ENCODE measurements at places on chromosomes 2 and 18.

DNA sequence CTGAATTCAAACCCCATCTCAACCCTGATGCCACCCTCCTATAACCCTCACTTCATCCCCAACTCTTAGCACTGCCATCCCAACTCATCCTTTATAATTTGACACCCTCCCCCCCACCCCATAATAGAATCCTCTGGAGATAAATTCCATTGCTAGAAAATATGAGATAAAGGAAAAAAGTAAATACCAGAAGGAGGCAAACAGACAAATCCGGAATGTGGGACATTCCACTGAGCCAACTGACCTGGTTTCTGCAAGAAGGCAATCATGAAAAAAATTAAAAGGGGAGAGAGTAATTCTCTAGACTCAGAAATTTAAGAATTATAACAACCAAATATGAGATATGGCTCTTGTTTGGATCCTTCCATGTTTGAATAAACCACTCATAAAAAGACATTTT lies 132.4 kb downstream of the CYP26B1 start:
- no peak for DNase-seq

- DNase-seq: no peak
Observed at GRCh38 chr2:117557626-117558025, 256.9 kb upstream of the DDX18 start.

- DNase-seq: no peak
Observed at GRCh38 chr2:205119136-205119535, 563.2 kb upstream of the NRP2 start.

DNA sequence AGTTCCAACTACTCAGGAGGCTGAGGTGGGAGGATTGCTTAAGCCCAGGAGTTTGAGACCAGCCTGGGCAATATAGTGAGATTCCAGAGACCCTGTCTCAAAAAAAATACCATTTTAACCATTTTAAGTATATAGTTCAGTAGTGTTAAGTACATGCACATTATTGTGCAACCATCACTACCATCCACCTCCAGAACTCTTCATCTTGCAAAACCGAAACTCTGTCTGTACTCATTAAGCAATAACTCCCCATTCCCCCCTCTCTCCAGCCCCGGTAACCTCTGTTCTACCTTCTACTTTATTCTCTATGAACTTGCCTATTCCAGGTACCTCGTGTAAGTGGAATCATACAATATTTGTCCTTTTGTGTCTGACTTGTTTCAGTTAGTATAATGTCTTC lies 86.4 kb downstream of the GFPT1 start:
- no peak for DNase-seq

DNA sequence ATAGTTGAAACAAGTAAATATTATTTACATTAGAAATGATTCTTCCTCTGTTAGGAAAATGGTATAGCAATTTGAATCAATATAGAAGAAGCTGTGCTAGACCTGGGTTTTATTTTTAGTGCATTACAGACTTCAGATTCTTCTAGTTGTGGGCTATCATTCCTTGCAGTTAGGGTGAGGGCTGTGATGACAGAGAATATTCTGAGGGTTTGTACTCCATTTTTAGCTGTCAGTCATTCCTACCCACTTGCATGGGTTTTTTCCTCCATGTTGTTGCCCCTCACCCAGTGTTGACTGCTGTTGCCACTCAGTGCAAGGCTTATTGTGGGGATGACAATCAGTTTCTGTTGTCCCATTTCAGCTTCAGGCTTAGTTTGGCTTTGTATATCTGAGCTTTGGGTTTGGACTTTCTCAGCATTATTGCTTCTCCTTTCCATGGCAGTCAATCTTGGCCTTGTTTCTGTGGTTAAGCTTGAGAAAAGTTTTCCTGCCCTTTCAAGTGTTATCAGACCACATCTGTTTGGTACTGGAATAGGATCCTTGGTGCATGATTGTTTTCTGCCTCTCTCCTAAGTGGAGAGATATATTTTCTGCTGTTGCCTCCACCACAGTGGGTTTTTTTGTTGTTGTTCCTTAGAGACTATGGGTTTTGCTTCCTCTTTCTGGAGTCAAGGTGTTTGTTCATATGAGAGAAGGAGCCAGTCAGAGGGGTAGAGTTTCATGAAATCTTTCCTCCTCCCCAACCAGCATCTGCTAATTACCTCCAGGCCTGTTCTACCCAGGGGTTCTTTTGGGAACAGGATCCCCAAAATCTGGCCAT lies 312.7 kb upstream of the CWC22 start:
- no peak for DNase-seq

- no peak for DNase-seq
Observed at GRCh38 chr2:173607606-173608311, 253.1 kb downstream of the CDCA7 start.

GRCh38 chr2:105522645-105523044 lies 123.8 kb upstream of the FHL2 start:
- DNase-seq: no peak

DNA sequence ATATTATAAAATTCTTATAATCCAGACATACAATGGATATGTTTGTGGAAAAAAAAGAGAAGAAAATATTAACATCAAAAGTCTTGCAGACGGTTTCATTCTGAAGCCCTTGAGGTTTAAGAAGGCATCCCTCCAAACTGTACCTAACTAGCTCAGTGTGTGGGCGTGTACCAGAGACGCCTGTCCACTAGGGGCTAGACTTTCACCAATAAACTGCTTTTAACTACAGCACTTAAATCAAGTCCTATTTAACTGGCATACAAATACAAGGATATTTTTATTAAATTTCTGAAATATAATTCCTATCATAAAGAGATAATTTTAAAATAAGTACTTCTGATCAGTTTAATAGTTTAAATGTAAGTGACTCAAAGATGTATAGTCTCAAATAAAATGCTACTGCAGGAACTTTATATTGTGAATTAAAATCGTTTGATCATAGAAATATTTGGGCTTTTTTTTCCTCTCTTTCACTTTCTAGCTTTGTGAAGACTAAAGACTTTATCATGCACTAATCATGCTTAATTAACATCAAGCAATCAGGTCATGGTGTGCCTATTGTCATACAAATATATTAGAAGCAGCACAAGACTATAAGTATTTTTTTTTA lies 437.7 kb downstream of the SATB2 start:
- no peak for DNase-seq

GRCh38 chr2:44744961-44745892 lies 196.3 kb upstream of the SIX3 start:
- DNase-seq: no peak

DNA sequence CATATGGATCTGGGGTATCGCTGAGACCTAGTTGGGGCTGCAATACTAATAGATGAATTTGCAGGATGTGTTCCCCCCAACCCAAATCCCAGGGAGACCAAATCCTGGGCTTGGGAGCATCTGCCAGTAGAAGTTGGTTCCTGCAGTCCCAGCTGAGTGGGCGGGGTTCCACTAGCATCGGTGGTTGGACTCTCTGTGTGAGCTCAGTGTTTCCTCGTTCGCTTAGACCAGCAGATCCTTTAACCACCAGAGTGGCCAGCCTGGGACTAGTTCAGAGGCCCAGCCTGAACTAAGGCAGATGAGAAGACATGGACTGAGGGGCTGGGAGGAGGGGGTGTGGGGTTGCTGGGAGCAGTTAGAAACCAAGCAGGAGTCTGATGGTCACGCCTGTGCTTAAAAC lies 40.7 kb downstream of the PCARE start:
- no peak for DNase-seq

Measured in activated CD4-positive, alpha-beta T cell treated with anti-CD3 and anti-CD28 coated beads, Interleukin-2, amount 50 U/mL, for 1 hour (primary cell).